Mesenteric fat pad (tissue), 1 donor: ENCODE measurements at places on chromosomes 6 and 20. TPM values are rescaled to one million over a fixed set of nuclear protein-coding genes. Genes with fewer than 3 reads are reported as not detected.

LY6G6D gene
- total RNA-seq, result not detected

DNA sequence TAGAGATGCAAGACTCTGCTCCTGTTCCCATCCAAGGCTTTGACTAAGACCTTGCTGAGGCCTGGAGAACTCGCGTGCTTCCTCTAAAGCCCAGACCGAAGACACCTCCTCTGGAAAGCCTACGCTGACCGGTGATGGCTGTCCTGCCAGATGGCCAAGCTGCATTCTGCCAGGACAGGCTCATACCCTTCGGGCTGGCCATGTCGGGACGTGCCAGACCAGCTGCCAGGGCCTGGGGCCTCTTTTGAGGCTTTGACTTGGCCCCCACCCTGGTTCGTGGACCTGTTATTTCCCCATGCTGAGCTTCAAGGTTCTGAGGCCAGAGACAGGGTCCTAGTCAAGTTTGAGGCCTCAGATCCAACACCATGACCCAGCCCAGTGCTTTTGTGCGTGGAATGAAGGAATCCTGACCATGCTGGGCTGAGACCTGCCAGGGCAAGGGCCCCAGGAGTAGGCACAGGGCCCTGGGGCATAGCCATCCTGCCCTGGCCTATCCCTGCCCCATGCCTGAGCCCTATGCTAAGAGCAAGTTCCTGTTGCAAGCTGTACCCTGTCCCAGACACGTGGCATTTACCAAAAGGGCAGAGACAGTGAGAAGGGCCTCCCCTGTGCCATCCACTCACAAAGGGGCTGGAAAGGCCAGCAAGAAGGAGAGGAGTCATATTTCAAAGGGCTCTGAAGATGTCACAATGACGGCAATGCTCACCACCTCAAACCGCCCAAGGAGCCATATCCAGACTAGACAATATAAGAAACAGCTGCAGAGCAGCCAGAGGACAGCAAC is 42.8 kb downstream of the MRPL14 start:
- no peak for DNase-seq

GRCh38 chr6:44415873-44416502 is 28.5 kb downstream of the CDC5L start:
- no peak for DNase-seq

DNA sequence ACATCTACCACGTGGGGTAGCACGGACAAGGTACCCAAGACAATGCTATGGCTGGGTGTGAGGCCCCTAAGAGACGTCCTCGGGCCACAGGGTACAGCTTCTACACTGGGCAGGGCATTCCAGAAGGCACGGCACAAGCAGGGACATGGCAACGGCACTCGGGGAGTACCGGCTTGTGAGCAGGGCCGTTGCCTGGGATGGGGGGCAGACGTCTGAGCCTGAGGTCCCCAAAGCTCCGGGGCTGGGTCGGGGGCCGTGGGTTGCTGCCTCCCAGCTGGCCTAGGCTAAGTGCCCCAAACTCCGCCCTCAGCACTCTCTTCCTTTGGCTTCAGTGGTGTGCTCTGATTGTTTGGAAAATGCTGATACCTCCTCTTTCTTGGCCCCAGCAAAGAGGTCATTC is 110.6 kb downstream of the SULF2 start:
- no peak for DNase-seq

GRCh38 chr20:63957690-63958441 is 1.6 kb upstream of the UCKL1 start:
- no peak for DNase-seq

DNA sequence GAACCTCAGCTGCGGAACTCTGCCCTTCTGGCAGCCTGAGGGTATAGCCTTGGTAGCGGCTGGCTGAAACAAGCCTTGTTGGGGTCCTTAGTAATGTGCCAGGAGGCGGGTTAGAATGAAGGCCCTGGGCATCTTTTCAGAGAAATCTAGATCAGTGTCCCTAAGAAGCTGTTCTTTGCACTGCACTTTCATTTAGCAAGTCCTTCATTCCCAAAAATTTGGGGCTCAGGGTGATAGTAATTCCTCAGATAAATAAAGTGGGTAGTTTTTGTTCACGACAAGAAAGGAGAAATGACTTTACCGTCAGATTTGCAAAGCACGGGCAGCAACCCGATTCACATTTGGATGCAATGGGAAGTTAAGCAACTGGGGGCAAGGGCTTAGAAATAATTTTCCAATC is 3.2 kb downstream of the INSM1 start:
- no peak for DNase-seq

DNA sequence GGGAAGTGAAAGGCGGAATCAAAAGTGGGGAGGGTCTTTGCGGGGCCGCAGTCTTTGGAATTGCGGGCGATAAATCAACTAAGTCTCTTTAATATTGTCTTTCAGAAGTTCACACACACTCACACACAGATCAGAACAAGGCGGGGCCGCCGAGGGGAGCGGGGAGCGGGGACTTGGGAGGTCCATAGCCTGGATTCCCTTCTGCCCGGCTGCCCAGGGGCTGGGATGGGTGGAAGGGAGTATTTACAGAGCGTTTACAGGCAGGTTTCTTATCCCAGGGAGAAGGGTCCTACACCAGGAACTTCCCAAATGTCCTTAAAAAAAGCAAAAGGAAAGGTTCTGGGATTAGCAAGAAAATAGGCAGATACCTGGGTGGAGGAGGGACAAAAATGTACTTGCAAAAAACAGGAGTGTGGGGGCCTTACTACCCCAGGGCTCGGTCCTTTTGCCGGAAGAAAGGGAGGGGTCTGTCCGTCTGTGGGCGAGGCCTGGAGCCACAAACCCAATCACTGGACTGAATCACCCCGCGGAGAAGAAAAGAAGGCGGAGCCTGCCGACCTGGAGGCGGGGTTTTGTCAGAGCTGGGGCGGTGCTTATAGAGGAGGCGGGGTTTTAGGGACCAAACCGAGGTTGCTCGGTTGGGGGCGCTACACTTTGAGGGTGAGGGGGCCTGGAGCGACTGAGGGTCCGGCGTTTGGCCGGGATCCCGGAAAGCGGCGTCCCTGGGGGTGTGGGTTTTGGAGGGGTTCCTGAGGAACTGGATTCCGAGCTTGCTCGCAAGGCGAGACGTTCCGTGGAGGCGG is 3.2 kb downstream of the PRRT1 start:
- no peak for DNase-seq

PPP1R3G gene
- 1.3 TPM for total RNA-seq

GRCh38 chr6:82362878-82363427 is 664 bp upstream of the TPBG start:
- DNase-seq, result no peak

TAGAP gene
- 5.7 TPM for total RNA-seq

BTBD9 gene
- total RNA-seq, result 15.6 TPM

RIPOR3 gene
- 19.7 TPM for total RNA-seq

DNA sequence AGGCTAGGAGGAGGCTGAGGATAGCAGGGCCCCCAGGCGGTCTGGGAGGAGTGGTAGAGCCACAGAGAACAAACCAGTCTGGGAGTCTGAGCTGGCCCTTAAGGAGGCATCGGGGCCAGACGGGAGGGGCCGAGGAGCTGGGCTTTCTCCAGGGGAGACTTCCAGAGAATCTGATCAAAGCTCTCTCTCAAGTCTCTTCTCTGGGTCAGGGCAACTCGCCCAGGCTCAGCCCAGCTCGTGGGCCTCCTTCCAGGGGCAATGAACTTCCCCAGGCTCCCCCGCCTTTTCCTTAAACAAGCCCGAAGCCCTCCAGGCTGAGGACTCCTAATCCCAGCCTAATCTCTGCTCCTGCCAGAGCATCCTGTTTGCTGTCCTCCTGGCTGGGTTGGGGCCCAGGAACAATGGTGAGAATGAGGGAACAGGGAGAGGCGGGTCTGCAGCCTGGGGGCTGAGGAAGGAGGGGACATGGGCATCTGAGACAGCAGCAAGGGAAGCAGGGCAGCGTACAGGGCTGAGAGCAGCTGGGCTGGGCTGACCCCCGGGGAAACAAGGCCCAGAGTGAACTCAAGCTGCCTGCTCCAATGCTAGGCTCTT is 173.6 kb downstream of the ANKRD60 start:
- DNase-seq, result no peak

DNA sequence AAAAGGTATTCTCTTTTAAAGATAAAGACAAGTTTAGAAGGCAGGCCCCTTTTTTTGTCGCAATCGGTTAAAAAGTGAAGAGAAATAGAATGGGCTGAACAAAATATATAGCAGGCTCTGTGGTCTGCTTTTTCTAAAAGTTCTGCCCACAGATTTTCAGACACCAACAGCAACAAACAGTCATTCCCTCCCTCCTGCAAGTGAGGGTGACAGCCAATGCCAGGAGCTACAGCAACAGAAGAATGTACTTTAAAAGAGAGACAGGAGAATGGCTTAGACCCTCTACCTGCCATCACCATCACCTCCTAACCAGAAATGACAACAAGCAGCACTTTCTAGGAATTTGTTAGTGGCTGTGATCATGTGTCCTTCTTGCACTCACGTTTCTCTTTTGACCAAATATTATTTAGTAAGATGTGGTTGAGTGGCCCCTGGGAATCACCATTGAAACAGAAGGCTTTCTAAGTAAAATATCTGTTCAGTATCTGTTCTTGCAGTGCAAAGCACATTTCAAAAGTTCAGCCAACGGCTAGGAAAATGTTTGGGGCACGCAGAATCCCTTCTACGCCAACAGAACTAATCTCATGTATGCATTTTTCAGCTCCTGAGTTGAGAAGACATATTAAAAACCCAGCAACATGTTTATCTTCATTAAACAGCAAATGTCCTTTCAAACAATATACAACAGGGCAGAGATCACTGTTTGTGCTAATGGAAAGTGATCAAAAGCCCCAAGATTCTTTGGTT is 248.5 kb downstream of the ATXN1 start:
- no peak for DNase-seq
